ENCODE measurements at places on chromosomes 5 and 9.

DNA sequence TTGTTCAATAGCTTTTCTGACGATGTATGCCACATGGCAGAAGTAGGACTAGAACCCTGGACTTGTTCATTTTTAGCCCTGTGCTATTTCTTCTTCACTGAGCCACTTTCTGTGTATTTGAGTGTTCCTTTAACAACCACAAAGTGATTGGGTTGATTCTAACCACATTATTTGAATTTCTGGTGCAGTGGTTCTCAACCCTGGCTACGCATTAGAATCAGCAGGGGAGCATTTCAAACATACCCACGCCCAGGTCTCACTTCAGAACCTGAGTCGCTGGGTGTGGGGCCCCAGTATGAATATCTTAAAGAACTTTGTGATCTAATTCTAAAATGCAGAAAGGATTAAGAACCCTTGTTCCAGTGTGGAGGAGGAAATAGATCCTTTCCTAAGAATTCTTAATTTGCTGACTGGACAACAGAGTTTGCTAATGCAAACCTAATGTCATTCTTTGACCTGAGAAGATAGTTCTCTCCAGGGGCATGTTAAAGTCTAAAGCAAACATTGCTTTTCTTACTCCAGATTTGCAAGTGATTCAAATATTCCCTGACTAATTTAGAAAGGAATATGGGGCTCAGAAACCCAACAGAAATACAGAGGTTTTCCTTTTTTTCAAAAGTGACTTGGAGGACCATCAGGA, 75.4 kb upstream of the GDNF start:
- no peak for DNase-seq

- no peak for DNase-seq
These were observed 419.7 kb upstream of the BRINP1 start for GRCh38 chr9:119788921-119789320.

DNA sequence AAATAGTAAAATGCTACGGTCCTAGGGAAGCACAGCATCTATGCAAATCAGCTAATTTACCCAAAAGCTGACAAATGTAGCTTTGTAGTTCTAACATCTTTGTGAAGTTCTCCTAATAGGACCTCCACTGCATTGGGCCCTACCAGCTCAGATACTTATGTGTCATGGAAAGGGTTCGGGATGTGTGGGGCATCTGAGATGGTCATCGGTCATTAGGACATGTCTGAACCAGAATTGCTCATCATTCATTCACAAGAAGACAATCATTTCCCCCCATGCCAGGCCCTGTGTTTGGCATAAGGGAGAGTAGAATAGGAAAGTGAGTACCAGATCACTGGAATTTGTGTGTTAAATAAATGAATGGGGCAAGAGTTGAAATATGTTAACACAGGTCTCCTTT, 35.7 kb downstream of the PWWP2A start:
- no peak for DNase-seq

- DNase-seq: no peak
These were observed 90.6 kb upstream of the OSMR start for GRCh38 chr5:38755181-38755580.

Data from Panc1 (cell line).